Transverse colon (tissue), 4 donors: ENCODE measurements at places on chromosomes 13 and 19.
A peak's percentile ranks its signal among the peaks of the same experiment; 100 is the strongest.

DNA sequence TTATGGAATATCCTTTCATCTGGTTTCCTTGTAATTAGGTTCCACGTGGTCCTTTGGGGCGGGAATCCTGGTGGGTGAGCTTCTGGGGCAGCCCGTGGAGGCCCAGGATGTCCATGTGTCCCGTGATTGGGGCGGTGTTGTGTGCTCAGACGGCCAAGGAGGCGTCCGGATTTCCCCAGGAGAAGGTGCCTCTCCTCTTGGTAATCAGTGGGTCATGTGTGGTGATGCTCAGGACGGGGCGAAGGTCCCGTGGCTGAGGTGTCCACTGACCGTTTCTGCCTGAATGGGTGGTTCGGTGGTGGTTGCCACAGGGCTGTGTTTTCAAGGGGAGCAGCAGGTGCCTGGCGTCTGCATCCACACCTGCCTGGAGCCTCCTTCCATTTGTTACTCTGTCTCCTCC is 52.2 kb upstream of the F7 start:
- no peak for DNase-seq

- no peak for DNase-seq
Measured at GRCh38 chr13:110131424-110131823, 175.5 kb downstream of the COL4A1 start.

- DNase-seq, result no peak
Measured at GRCh38 chr13:79723519-79724024, 242.6 kb downstream of the NDFIP2 start.

- no peak for DNase-seq
Measured at GRCh38 chr19:29967623-29968022, 25.6 kb downstream of the URI1 start.

DNA sequence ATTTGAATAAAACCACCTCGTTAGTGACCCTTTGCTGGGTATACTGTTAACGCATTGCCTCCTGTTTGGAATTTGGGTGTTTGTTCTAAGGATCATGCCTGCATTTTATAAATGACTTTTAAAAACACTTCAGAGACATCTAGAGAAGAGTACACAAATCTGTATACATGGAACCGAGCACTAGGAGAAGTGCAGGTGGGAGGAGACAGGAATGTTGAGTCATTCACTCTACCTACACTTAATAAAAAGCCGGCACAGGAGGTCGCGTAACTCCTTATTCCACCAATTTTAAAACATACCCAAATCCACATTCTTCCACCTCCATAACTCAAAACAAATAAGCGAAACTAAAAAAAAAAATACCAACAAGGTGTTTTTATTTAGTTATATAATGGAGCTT is 48.6 kb downstream of the FGF9 start:
- DNase-seq, result no peak

GRCh38 chr19:555474-555808 is 11.6 kb downstream of the GZMM start:
- no peak for DNase-seq

- DNase-seq, result peak; percentile 70
Measured at GRCh38 chr13:46179491-46179908, 2.5 kb downstream of the LCP1 start.

- no peak for DNase-seq
Measured at GRCh38 chr13:24304620-24305019, 4.8 kb upstream of the C1QTNF9 start.

DNA sequence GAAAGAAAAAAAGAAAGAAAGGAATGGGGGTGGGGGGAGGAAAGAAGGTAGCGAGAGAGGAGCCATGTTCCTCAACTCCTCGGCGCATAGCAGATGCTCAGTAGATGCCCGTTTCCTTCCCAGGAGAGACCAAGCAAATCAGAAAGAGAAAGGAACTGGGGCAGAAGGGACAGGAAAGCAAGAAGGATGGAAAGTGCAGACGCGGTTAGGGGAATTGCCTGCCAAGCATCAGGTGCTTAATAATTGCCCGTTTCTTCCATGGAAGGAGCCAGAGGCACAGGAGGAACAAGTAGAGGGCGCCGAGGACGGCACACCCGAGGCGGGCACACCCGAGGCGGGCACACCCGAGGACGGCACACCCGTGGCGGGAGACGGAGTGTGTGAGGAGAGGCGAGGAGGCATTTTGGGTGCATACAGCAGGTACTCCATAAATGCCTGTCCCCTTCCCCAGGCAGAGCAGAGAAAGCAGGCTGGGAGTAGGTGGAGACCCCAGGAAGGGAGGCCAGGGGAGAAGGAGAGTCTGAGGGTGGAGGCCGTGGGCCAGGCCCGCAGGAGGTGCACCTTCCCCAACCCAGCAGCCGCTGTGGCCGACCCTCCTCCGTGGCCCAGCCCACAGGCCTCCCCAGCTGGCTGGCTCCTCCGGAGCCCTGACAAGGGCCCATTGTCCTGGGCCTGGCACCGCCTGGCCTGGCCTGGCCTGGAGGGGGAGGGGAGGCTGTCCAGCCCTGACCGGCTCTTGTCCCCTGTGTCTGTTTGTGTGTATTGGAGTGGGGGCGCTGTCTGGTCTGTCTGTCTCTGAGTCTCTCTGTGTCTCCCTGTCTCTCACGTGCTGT is 14.6 kb downstream of the JOSD2 start:
- no peak for DNase-seq

DNA sequence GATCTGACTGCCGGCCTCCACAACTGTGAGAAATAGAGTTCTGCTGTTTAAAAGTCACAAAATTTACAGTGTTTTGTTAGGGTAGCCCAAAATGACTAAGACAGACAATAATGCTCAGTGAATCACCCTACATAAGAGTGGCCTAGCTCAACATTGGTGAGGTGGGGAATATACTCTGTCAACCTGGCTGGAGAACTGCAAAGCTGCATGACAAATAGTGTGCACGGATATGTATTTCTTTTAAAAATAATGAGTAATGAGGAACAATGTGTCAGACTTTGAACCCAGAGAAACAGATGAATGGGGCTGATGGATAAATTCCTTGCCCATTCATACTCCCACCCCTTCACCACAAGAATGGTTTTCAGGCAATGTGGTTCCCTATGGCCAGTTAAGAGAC is 372.4 kb downstream of the SUCLA2 start:
- DNase-seq, result no peak

- DNase-seq, result peak; percentile 13
Measured at GRCh38 chr19:10289836-10290356, at the start of gene ICAM5. Gene ICAM5, plus strand, starts transcription at chr19:10289952. Its CDS starts 92 bp downstream, at chr19:10290044.

GRCh38 chr13:98279473-98280175 is 102.6 kb upstream of the RNF113B start:
- no peak for DNase-seq

- no peak for DNase-seq
Measured at GRCh38 chr19:50159078-50159477, 4.0 kb downstream of the IZUMO2 start.

GRCh38 chr19:42370068-42370520 is 20.0 kb downstream of the CNFN start:
- DNase-seq, result no peak

DNA sequence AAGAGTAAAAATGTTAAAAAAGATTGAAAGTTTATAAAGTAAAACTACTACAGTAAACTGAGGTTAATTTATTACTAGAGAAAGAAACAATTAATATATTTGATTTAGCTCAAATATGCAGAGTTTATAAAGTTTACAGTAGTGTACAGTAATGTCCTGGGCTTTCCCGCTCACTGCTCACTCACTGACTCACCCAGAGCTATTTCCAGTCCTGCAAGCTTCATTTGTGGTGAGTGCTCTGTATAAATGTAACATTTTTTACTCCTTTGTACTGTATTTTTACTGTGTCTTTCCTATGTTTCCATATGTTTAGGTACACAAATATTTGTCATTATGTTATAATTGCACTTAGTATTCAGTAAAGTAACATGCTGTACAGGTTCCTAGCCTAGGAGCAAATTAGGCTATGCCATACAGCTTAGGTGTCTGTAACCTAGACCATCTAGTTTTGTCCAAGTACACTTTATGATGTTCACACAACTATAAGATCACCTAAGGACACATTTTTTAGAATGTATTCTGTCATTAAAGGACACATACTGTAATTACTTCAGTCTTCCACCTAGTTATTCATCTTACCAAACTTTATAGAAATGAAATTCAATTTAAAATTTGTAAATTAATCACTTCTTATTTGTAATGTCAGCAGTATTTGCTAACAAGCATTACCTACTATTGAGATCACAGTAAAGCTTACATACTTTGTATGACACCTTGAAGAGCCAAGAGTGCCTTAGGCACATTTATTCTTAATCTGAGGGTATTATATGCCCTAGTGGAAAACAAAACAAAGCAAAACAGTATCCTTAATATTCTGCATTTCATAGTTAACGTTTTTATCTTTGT is 683.4 kb downstream of the PCDH9 start:
- DNase-seq, result no peak
